Mesenchymal stem cell (in vitro differentiated cells and primary cell): ENCODE measurements at places on chromosomes 12 and 14.
A peak's percentile ranks its signal among the peaks of the same experiment; 100 is the strongest.

DNA sequence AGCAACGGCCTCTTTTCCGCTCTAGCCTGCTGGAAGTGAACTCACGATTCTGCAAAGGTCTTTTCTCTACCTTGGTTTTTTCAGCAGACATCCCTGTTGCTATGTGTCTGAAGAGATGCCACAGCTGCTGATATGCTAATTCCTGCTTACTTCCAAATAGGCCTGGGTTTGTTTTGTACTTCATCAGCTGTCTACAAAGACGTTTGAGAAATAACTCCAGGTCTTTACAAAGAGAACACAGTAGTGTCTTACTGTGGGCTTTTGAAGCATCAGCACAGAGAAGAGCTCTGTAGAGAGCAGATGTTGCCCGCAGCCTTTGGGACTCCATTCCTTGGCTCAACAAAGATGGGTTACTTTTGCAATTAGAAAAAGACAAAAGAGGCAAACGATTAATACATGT is 1366.5 kb downstream of the AACS start:
- no peaks in the 10 kb centered on the region for H3K4me1 ChIP-seq
- no peaks in the 10 kb centered on the region for H3K27me3 ChIP-seq
- no peaks in the 10 kb centered on the region for H3K36me3 ChIP-seq
- no peak overlapping the region for H3K4me3 ChIP-seq
- no peak for DNase-seq
- H3K27ac ChIP-seq: no peak overlapping the region

GRCh38 chr12:70367258-70368141 is 1.4 kb downstream of the KCNMB4 start:
- H3K4me3 ChIP-seq: peak overlapping the region; percentile 88
- H3K4me1 ChIP-seq: peaks cover 11% of the 10 kb centered on the region
- no peaks in the 10 kb centered on the region for H3K36me3 ChIP-seq
- no peaks in the 10 kb centered on the region for H3K27me3 ChIP-seq
- DNase-seq: peak; percentile 18
- no peak overlapping the region for H3K27ac ChIP-seq

DNA sequence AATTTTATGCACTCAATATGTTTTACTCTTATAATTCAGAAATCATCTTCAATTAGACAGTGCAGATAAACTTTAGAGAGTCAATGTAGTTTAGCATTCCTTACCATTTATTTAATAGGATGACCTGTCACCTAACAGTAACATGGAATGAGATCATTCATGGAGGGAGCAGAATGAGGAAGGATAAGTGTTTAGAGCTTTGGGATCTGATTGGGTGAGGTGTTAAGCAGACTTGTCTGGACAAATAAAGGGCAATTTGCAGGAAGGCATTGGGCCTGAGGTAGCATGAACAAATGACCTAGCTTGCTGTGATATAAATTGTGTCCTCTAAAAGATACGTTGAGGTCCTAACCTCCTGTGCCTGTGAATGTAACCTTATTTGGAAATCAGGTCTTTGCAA is 187.4 kb downstream of the C12orf42 start:
- no peaks in the 10 kb centered on the region for H3K27me3 ChIP-seq
- H3K36me3 ChIP-seq: no peaks in the 10 kb centered on the region
- no peaks in the 10 kb centered on the region for H3K4me1 ChIP-seq
- no peak overlapping the region for H3K27ac ChIP-seq
- DNase-seq: no peak
- H3K4me3 ChIP-seq: no peak overlapping the region

DNA sequence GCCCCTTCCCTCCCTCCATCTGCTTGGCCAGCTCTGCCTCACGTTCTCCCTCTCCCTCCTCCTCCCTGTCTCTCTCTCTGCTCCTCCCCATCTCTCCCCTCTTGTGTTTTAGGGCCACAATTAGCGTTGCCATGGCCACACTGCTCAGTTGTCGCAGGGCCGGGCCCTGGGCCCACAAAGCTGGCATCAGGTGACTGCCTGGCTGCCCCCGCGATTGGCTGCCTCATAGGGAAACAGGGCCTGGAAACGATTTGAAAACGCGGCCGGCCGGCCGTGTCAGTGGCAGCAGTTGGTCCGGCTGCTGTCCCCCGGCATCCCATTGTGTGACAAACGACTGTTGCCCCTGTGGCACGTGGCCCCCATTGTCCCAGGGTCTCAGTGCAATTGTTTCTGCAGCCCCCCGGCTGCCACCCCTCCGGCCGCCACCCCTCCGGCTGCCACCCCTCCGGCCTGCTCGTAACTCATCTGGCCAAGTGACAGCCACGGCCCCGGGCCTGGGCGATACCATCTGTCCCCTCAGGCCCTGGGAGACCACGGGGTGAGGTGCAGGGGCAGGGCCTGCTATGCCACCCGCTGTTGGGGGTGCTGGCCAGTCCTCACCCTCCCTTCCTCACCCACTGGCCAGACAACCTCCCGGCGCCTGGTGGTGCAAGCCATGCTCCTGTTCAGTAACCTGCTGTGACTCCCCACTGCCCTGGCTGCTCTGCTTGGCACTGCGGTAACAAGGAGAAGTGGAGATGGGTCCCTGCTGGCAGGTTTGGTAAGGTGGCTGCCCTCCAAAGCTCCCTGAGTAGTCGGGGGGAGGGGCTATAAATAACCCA is 17.4 kb downstream of the FOXN4 start:
- H3K36me3 ChIP-seq: no peaks in the 10 kb centered on the region
- H3K4me3 ChIP-seq: peak overlapping the region; percentile 51
- H3K27ac ChIP-seq: no peak overlapping the region
- H3K27me3 ChIP-seq: peaks cover 42% of the 10 kb centered on the region

GRCh38 chr14:96095058-96095457 is 55.9 kb downstream of the C14orf132 start:
- H3K27me3 ChIP-seq: no peaks in the 10 kb centered on the region
- no peaks in the 10 kb centered on the region for H3K36me3 ChIP-seq

- no peak for DNase-seq
- H3K27ac ChIP-seq: no peak overlapping the region
Measured at GRCh38 chr12:15273896-15274295, 48.4 kb upstream of the PTPRO start.
